Effector memory CD8-positive, alpha-beta T cell (primary cell): ENCODE measurements at places on chromosomes 11 and 22.
A peak's percentile ranks its signal among the peaks of the same experiment; 100 is the strongest.

DNA sequence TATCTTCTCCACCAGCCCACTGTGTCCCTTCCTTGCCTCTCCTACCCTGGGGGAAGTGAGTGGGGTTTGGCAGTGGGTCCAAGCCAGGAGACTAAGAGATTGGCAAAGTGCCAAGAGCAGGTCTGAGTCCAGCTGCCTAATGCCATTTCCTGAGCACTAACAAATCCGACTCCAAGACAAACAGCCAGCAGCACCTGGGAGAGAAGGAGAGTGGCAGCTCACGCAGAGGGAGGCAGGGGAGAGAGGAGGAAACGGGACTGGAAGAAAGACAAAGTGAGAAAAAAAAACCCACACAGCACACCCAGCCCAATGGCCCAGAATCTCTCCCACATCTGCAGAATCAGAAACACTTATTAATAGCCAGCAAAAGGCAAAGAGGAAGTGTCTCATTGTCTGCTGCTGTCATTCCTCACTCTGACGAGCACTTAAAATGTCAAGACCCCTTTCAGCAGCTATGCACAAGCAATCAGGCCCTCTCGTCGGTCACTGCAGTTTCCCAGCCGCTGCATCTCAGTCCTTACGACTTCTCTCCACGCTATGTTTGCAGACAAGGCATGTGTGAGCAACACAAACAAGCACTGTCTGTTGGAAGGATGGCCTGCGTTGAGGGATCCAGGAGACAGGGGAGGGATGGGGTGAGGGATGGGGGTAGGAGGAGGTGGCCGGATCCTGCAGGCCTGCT, 558.4 kb upstream of the CADM1 start:
- no peak for DNase-seq

GRCh38 chr22:17267661-17268330, 48.6 kb upstream of the ADA2 start:
- no peak for DNase-seq

GRCh38 chr11:70628855-70629844, 230.8 kb downstream of the CTTN start:
- DNase-seq = no peak

DNA sequence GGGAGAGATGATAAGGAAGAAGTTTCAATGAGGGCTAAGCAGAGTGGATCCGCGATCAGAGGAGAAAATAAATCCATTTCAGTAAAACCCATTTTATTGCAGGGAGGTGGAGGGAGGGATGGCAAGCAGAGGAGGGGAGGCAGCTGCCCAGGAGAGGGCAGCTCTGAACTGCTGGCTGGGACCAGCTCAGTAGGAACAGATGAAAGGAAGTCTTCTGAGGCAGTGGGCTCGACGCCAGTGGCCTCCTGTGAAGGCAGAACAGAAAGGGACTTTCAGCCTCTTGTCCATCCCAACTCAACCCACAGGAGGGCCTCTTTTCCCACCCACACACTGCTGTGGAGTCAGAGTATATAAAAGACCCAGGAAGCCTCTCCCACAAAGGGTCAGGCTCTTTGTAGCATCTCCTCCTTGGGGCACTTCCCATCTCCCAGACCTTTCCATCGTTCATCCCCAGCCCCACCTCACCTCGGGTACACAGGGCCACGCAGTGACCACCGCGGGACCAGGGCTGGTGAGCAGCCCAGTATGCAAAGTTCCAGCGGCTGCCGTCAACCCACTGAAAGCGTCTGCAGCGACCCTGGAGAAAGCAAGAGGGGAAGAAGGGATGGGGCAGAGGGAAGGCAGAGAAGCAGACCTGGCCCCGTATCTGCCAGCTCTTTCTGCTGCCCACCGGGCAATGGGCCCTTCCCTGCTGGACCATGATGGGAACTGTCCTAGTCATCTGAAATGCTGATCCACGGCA, 3.0 kb downstream of the PRG2 start:
- no peak for DNase-seq

DNA sequence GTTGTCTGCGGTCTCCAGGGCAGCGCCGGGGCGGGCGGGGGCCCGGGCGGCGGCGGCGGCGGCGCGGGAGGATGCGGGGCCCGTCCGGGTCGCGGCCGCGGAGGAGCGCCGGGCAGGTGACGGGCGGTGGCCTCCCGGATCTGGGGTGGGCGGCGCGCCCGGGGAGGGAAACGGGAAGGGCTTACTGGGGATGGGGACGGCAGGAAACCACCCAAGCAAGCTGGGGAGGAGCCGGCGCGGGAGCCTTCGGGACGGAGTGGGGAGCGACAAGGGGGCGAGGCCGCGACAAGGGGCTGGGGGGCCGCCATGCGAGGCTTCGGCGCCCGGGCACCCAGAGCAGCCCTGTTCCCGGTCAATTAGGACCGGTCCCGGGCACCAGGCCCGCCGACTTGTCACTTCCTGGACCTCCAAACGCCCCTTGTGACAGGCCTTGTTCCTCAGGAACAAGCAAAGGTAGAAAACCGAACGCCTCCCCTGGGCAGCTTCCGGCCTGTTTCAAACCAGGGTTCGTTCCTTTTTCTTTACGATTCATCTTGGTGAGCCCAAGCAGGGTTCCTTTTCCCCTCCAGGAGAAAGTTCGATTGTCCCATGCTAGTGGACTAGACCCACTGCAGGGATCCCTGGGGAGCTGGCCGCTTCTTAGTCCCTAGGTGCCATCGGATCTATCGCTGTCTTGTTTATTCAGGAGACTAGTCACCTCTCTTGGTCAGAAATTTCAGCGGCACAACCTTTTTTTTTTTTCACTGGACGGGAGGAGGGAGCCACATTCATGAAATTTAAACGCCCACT, 492 bp downstream of the JHY start:
- peak; percentile 38 for DNase-seq

DNA sequence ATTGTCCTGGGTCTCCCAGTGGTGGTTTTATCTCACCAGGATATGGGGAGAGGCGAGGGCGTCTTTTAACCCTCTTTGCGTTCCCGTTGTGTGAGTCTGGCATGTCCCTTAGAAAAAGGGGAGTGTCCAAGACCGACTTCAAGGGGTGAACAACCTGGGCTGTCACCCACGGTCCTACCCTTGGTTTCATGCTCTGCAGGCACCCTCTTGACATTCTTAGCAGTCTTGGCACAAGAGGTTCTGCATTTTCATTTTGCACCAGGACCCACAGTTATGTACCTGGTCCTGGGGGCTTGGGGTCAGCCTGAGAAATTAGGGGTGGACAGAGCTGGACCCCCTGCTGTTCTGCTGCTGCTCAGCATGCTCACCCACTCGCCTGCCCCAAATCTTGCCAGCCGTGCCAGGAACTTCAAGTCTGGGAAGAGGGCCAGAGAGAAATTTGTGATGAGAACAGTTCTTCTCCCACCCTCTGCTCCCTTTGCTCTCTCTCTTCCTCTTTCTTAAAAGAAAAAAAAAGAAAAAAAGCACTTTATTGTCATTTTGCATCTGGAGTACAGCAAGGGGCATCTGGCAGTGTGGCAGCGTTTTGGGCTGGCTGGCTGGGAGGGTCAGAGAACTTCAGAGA, 471.2 kb downstream of the MIAT start:
- DNase-seq = no peak

DNA sequence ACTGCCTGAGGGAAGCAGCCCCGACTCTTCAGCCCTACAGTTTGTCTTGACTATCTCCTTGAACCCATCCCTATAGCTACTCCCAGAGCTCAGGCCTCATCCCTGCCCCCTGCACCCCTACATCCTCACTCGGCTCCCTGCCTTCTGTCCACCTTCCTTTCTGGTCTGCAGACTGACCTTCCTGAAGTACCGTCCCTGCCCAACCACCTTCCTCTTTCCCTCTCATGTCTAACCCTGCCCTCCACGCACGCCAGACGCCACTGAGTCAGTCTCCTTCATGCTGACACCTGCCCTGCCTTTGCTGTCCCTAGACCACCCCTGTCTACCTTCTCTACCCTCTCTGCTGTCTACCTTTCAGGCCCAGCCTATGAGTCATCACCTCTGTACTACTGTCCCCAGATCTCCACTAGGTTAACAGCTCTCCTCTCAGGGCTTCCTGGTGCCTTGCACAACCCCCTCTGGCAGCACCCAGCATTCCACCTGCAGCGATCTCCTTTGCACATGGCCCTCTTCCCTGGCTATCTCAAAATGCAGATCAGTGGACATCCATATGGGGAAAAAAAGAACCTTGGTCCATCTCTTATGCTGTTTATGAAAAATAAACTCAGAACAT, 8.9 kb downstream of the KCTD21 start:
- no peak for DNase-seq

DNA sequence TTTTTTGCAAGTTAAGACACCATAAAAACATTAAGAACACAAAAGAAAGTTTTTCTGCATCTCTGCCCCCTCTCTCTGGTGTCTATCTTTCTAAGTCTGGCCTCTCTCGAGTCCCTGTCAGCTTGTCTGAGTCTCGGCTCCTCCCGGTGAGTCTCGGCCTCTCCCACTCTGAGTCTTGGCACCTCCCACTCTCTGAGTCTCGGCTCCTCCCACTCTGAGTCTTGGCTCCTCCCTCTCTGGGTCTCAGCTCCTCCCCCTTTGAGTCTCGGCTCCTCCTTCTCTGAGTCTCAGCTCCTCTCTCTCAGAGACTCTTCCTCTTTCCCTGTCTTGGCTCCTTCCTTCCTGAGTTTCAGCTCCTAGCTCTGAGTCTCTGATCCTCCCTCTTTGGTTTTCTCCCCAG, 72.5 kb upstream of the AMPD3 start:
- no peak for DNase-seq

DNA sequence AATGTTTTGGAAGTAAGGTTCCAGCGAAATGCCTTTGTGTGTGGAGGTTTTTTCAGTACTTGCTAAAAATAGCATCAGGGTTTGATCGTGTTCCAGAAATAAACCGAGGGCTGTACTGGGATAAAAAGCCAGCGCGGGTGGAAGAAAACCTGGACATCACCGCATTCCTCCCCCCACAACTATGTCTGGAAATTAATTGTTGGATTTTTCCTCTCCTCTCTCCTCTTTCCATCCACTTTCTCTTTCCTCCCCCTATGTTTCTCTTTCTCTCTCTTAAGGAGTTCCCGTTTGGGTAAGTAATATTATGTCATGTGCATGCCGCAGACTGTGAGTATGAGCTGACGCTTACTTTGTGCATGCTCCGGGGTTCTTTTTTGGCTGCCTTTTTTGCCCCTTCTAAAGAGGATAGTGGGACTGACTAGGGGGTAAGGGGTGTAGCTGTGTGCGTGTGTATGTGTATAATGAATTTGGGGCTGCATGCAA, 104.2 kb upstream of the HSD17B12 start:
- no peak for DNase-seq

GRCh38 chr11:86435711-86436110, 61.0 kb downstream of the CCDC81 start:
- DNase-seq = no peak

GRCh38 chr11:6391537-6392134, 1.4 kb downstream of the SMPD1 start:
- no peak for DNase-seq

DNA sequence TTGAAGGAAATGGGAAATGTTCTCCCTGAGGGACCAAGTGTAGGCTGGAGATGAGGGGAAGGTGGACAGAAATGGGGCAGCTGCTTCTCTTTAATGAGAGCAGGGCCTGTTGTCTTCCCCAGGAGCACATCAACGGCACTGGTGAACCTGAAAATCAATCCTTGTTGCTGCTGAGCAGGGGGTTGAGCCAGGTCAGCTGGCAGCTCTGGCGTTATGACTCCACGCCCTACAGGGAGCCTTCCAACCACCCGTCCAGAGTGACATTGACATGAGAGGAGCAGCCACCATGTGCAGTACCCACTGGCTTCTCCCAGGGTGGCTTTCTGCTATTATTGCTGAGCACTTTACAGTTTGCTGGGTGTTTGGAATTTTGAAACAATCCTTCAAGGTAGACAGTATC, 116.9 kb upstream of the LDLRAD3 start:
- no peak for DNase-seq

- DNase-seq = no peak
Measured at GRCh38 chr22:36439481-36440271, 41.8 kb downstream of the TXN2 start.

DNA sequence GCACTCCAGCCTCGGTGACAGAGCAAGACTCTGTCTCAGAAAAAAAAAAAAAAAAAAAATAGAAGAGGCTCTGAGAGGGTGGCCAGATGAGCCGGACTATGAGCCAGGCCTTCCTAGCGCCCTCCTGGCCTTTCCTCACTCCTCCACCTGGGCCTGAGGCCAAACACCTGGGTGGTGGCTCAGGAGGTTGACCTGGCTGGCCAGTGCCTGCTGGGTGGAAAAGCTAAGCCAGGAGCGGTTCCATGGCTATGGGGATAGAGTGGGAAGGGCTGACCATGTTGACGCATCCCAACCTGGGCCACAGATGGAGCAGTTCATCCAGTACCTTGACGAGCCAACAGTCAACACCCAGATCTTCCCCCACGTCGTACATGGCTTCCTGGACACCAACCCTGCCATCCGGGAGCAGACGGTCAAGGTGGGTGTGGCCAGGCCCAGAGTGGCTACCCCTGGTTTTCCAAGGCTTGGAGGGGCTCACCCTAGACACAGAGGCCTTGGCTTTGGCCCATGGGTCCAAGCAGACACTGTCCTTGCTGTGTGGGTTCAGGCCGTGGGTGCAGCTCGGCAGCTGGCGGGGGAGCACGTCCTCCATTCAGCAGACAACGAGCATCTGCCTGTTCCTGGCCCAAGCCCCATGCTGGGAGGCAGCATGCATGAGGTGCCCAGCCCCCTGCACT, 7.6 kb downstream of the SCYL1 start:
- DNase-seq = no peak

GRCh38 chr11:114326151-114326550, 30.0 kb downstream of the NNMT start:
- DNase-seq = no peak

DNA sequence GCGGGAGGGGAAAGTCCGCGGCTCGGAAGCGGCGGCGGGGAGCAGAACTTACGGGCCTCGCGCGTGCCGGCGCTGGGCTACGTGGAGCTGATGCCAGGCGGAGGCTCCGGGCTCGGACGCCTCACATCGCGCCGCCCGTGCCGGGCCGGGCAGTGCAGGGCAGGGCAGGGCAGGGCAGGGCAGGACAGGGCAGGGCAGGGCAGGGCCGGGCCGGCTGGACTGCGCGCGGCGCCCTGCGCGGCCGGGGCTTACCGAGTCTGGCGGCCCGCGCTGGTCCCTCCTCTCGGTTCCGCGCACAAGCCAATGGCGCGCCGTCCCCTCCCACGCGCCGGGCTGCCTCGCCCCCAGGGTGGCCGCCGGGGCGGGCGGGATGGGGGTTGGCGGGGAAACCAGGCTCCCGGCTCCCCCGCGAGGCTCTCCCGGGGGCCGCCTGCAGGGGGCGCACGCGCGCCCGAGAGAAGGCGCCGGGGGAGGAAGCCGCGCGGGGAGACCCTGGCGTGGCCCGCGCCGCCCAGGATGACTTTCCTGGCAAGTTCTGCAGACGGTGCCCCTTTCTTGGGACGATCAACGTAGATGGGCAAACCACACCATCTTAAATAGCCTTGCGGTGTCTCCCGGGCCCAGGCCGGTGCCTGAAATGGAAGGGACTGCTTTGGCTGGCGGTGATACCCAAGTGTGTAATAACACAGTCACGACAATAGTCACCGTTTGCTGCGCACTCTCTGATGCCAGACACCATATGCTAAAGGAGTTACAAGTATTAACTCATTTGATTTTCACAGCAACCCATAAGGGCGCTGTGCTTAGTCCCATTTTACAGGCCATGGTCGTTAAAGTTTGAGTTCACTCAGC, at the start of gene TP53I11:
Gene TP53I11 (minus strand): TSS at position 259 of the 852 bp plus-strand sequence. CDS start 12,548 bp downstream, outside the sequence.
- DNase-seq = peak; percentile 62
